Naive thymus-derived CD8-positive, alpha-beta T cell (primary cell): ENCODE measurements at places on chromosomes 1 and 21. TPM values are rescaled to one million over a fixed set of nuclear protein-coding genes. Genes with fewer than 3 reads are reported as not detected.
A peak's percentile ranks its signal among the peaks of the same experiment; 100 is the strongest.

Gene YBEY
- total RNA-seq = 15.6 TPM

Gene SLFNL1
- 0.65 TPM for total RNA-seq

Gene ITLN2
- total RNA-seq = not detected

Gene PPFIA4
- 1.4 TPM for total RNA-seq

Gene HLX
- total RNA-seq = 0.33 TPM

Gene BTG2
- 191 TPM for total RNA-seq

Gene ADAMTS4
- total RNA-seq = 4.8 TPM

DNA sequence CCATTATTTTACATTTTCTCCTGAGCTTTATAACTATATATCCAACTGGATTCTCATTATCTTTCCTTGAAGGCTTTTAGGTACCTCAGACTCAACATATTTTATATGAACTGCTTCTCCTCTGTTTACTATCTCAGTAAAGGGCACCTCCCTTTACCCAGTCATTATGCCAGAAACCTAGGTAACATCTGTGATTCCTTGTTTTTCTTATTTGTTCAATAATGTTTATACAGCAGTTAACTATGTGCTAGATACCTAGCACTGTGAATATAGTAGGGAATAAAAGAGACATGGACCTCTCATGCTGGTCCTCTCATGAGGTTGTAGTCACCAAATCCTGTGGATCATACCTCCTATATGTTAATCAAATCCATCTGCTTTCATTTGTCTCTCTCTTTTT is 25.6 kb downstream of the PPP1R12B start:
- H3K36me3 ChIP-seq = peaks cover 5% of the 10 kb centered on the region
- H3K4me3 ChIP-seq = no peak overlapping the region
- peaks cover 19% of the 10 kb centered on the region for H3K4me1 ChIP-seq
- H3K27ac ChIP-seq = no peak overlapping the region

DNA sequence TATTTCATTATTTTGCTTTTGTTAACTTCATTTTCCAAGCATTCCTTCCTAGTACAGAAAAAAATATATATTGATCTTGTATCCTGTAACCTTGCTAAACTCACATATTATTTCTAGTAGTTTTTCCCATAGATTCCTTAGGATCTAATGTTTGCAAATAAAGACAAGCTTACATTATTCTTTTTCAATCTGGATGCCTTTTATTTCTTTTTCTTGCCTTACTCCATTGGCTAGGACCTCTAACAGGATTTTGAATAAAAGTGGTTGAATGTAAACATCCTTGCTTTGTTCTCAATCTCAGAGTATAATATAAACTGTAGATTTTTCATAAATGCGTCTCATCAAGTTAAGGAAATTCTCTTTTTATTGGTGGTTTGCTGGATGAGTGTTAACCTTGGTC is 74.5 kb upstream of the GUCA2A start:
- peaks cover 60% of the 10 kb centered on the region for H3K36me3 ChIP-seq
- no peak overlapping the region for H3K4me3 ChIP-seq
- DNase-seq = no peak
- H3K4me1 ChIP-seq = peaks cover 44% of the 10 kb centered on the region
- H3K27ac ChIP-seq = no peak overlapping the region

- H3K4me1 ChIP-seq = peaks cover 27% of the 10 kb centered on the region
- peak overlapping the region; percentile 75 for H3K27ac ChIP-seq
- no peak overlapping the region for H3K4me3 ChIP-seq
- H3K36me3 ChIP-seq = peaks cover 15% of the 10 kb centered on the region
- DNase-seq = no peak
- no peaks in the 10 kb centered on the region for H3K27me3 ChIP-seq
These were observed 105.0 kb downstream of the KIAA0319L start for GRCh38 chr1:35452106-35452774.

GRCh38 chr1:42831273-42831672 is 14.1 kb upstream of the SVBP start:
- H3K4me3 ChIP-seq = no peak overlapping the region
- H3K36me3 ChIP-seq = no peaks in the 10 kb centered on the region
- H3K4me1 ChIP-seq = peaks cover 2% of the 10 kb centered on the region
- no peaks in the 10 kb centered on the region for H3K27me3 ChIP-seq
- H3K27ac ChIP-seq = no peak overlapping the region

DNA sequence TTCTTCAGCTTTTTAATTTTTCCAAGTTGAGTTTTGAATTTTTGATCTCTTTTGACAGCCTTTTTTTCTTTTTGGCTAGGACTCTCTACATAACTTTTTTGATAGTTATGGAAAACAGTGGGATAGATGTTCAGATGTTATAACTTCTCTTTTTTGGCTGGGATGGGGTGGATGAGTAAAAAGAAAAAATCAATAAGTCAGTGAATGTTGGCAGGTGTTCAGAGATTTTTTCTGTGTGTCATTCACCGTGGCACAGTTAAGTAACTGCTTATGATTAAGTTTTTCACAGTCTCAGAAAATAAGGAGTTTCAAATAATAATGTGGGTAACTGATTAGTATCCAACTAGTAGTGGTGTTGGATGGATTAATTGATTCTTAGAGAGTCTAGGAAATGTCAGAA is 24.0 kb downstream of the HS2ST1 start:
- DNase-seq = no peak
- H3K36me3 ChIP-seq = no peaks in the 10 kb centered on the region
- H3K27ac ChIP-seq = peak overlapping the region; percentile 21
- H3K4me3 ChIP-seq = no peak overlapping the region
- H3K27me3 ChIP-seq = no peaks in the 10 kb centered on the region

- peaks cover 36% of the 10 kb centered on the region for H3K4me1 ChIP-seq
- no peak for DNase-seq
- no peak overlapping the region for H3K27ac ChIP-seq
- H3K4me3 ChIP-seq = peak overlapping the region; percentile 76
- H3K36me3 ChIP-seq = peaks cover 8% of the 10 kb centered on the region
These were observed 123.9 kb upstream of the DPYD start for GRCh38 chr1:98044766-98045165.

- H3K4me1 ChIP-seq = peaks cover 2% of the 10 kb centered on the region
- no peak for DNase-seq
- H3K36me3 ChIP-seq = no peaks in the 10 kb centered on the region
- no peak overlapping the region for H3K4me3 ChIP-seq
- no peak overlapping the region for H3K27ac ChIP-seq
These were observed 54.3 kb upstream of the CD1D start for GRCh38 chr1:158126425-158126824.

DNA sequence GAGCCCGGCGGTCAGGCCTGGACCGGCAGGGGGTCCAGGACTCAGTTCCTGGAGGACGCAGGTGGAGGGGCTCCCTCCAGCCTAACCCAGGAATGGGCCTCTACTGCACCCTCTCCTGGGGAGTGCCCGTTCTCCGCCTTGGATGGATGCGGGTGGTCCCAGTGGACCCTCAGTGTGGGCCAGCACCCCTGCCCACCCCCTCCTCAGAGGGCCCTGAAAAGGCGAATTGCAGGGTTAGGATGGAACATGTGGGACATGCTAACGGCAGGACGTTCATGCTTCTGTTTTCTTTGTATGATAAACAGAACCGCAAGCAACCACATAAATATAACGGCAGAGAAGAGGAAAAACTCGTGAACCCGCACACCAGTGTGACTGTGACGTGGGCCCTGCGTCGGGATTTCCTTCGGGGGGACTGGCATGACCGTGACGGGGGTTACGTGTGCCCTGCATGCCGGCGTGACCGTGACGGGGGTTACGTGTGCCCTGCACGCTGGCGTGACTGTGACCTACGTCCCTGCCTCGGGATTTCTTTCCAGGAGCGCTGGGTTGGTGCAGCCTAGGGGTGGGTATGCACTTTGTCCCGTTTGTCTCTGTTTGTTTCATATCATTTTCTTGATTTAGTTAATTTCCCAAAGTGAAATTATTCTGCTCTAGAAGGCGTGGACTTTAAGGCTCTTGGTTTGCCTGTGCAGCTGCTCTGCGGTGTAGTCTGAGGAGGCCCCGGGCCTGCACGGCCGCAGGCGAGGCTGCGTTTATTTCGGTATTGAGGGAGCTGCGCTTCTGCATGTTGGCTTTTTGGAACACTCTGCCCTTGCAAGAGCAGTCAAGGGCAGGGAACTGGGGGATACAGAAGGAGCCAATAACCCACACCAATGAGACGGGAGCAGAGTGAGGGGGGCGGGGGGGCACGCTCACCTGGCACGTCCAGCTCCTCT is 3.1 kb downstream of the FTCD start:
- no peak overlapping the region for H3K4me3 ChIP-seq
- H3K27ac ChIP-seq = no peak overlapping the region
- H3K27me3 ChIP-seq = no peaks in the 10 kb centered on the region
- peak; percentile 1 for DNase-seq

- no peak overlapping the region for H3K4me3 ChIP-seq
- H3K4me1 ChIP-seq = peaks cover 30% of the 10 kb centered on the region
- H3K27ac ChIP-seq = no peak overlapping the region
- no peaks in the 10 kb centered on the region for H3K27me3 ChIP-seq
- H3K36me3 ChIP-seq = no peaks in the 10 kb centered on the region
These were observed 53.1 kb upstream of the HMCN1 start for GRCh38 chr1:185681034-185681633.

DNA sequence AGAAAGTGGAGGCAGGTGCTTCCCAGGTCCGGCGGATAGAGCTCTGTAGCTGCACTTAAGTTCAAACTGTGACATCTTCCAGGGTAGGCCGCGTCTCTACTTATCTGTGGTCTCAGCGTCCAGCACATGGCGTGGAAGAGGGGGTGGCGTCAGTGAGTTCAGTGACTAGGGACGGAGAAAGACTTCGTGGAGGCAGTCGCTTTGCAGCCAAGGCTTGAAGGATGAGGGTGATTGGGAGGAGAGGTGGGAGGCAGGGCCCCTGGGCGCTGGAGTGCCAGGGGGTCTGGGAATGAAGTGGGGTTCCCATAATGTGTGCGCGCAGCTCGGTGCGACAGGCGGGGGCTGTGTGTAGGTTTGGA is 444 bp upstream of the AGO1 start:
- DNase-seq = no peak
- H3K4me3 ChIP-seq = peak overlapping the region; percentile 99
- peaks cover 1% of the 10 kb centered on the region for H3K36me3 ChIP-seq
- no peaks in the 10 kb centered on the region for H3K27me3 ChIP-seq
- peak overlapping the region; percentile 79 for H3K27ac ChIP-seq

GRCh38 chr1:230188826-230189225 is 121.8 kb downstream of the GALNT2 start:
- H3K4me1 ChIP-seq = peaks cover 75% of the 10 kb centered on the region
- no peak overlapping the region for H3K27ac ChIP-seq
- H3K36me3 ChIP-seq = peaks cover 11% of the 10 kb centered on the region
- H3K27me3 ChIP-seq = no peaks in the 10 kb centered on the region

DNA sequence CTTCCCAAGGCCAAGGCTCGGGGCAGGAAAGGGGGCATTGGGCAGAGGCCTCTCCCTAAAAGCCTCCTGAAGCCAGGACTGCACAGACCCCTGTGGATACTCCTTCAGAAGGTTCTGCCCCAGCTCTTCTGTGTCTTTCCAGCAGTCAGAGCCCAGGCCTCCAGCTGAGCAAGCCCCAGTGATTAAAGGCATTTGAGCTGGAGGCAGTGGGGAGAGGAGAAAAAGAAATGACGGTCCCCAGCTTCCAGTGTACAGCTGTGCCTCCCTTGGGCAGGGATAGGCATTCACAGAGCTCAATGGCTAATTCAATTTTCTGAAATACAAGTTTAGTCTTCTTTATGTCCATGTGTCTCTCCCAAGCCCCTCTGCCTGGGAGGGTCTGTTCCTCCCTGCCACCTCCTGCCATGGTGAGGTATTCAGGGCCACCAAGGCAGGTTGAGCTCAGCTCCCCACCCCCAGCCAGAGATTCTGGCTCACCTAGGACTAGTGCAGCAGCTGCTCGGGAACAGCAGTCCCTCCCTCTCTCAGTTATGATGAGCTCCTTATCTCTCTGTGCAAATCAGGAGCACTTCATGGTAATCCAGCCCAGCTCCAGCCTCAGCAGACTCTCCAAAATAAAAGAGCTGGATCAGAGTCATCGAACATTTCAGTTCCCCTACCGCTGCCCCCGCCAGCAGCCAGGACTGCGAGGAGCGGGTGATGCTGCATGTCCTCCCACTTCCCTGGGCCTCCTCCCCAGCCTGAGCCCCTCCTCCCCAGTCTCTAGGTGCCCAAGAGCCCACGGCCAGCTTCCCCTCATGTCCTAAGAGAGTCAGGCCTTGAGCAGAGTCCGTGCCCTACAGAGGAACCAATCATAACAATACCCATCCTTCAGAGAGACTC is 208.4 kb upstream of the ZC3H12A start:
- no peaks in the 10 kb centered on the region for H3K4me1 ChIP-seq
- no peak overlapping the region for H3K27ac ChIP-seq
- no peak for DNase-seq
- H3K36me3 ChIP-seq = no peaks in the 10 kb centered on the region
- peaks cover 42% of the 10 kb centered on the region for H3K27me3 ChIP-seq

DNA sequence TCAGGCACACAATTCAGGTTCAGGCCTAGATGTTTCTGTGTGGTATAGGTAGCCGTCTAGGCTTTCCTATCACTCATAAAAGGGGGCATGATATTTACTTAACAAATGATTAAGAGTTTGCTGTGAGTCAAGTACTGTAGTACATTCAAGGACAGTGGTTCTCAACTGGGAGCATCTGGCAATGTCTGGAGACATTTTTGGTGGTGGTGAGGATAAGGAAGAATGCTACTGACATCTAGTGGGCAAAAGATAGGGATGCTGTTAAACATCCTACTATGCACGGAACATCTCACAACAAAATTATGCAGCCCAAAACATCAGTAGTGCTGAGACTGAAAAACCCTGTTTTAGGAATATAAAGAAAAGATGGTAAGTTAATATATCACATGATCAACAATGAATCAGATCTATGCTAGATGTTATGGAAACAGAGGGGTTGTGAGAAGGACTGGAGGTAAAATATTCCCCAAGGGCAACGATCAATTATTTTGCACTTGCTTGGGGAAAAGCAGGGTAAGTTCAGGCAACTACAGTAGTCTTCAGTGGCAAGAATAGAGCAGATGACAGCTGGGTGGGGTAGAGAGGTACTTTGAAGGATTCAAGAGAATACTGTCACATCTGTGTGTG is 4.9 kb downstream of the DNTTIP2 start:
- peaks cover 81% of the 10 kb centered on the region for H3K36me3 ChIP-seq
- H3K4me3 ChIP-seq = no peak overlapping the region
- peak; percentile 5 for DNase-seq
- H3K27ac ChIP-seq = peak overlapping the region; percentile 23

DNA sequence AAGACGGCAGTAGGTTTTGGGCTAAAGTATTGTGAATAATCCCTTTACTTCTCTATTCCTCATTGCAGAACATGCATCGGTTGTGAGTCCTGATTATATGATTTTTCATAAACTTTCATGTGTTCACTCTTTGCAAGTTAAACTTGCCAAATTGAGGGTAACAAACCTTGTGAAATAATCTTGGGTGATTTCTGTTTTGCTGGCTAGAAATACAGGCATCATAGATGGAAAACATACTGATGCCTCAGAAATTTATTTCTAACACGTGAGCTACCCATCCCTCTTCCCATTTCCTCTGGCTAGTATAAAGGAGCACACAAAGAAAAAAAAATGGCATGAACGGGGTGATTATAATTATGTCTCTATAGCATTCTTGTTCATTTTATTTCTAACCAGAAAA is 39.6 kb downstream of the RGS5 start:
- no peak overlapping the region for H3K4me3 ChIP-seq
- H3K36me3 ChIP-seq = peaks cover 13% of the 10 kb centered on the region
